ENCODE measurements at places on chromosomes 12 and 14.

DNA sequence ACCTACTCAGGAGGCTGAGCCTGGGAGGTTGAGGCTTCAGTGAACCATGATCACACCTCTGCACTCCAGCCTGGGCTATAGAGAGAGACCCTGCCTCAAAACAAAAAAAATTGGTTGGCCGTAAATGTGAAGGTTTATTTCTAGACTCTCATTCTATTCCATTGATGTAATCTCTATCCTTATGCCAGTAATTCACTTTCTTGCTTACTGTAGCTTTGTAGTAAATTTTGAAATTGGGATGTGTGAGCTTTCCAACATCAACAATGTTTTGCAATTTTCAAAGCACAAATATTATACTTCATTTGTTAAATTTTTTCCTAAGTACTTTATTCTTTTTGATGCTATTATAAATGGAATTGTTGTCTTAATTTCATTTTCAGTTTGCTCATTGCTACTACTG, 24.6 kb downstream of the LIN52 start:
- DNase-seq = no peak

DNA sequence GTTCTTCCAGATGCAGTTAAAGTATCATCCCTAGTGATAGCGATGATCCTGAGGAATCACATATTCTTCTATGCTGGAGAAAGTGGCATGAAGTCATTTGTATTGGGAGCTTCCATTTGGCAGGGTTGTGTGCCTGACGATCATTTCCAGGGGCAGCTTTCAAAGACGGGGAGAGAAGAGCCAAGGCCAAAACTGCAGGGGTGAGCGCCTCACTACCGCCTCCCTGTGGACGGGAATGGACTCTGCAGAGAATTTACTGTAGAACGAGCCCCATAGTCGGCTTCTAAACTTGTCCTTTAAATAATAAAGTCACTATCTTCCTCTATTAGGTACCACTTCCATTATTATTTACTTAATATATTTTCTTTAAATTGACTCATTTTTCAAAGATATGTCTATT, 555.9 kb upstream of the TMEM132C start:
- DNase-seq = no peak

DNA sequence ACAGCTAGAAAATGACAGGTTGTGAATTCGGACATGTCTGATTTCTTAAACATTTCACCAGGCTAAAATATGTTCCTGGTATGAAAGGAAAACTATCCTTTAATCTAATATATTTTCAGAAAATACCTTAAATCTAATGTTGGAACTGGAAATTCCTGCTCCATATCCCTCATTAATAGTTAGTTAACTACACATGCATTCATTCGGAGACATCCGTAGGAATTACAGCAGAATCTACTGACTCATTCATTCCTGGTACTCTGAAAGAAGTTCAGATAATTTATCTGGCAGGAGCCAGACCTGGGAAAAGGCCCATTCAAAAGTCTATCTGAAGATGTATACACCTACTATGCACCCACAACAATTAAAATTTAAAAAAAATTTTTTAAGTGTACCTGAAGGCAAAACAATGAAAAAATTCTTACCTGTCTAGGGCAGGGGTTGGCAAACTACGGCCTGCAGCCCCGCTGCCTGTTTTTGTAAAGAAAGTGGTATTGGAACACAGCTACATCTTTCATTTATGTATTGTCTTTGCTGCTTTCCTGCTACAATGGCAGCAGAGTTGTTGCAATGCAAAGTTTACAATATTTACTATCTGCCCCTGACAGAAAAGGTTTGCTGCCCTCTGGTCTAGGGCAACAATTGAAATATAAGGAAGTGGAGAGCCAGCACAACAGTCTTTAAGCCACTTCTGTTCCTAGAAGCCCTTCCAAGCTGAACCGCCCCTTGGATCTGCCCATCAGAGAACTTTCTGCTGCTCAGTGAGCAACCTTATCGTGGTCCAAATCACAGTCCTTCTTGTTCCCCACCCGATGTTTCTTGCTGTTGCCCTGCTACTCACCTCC, 17.9 kb upstream of the NFYB start:
- no peak for DNase-seq

DNA sequence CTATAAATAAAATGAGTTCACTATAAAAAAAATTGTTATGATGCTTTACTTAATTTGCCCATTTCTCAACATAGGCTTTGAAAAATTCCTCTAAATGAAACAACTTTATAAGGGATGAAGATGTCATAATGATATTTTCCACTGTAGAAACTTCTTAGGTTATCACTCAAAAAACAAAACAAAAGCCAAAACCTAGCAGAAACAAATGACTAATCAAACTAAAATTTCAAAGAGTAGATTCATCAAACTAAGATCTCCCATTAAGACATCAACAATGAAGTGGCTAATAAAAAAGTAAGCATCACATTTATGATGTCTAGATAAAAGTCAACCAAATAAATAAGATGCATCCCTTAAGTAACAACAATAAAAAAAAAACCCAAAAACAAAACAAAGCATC, 36.9 kb upstream of the TTC7B start:
- no peak for DNase-seq

DNA sequence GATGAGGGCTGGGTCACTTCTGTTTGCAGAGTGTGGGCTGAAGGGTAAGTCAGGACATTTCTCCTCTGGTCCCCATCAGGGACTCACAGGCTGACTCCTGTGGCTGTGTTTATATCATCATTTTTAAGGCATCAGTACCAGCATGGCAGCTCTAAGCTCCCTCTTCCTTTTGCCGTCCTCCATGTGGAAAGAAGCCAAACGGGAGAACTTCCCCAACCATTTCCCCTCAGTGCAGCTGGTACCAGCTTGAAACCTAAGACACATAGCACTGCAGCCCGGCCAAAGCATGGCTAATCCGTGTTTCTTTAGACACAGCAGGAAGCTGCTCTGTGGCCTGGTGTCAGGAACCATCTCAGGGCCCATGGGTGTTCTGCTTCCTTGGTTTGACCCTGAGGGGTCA, 31.9 kb upstream of the ATP2A2 start:
- DNase-seq = no peak

- DNase-seq = no peak
These were observed 31.7 kb upstream of the NINJ2 start for GRCh38 chr12:694734-695503.

- no peak for DNase-seq
These were observed 138.4 kb downstream of the SEC23A start for GRCh38 chr14:38964630-38965029.

- DNase-seq = no peak
These were observed 3.0 kb downstream of the HSP90B1 start for GRCh38 chr12:103933237-103933636.

DNA sequence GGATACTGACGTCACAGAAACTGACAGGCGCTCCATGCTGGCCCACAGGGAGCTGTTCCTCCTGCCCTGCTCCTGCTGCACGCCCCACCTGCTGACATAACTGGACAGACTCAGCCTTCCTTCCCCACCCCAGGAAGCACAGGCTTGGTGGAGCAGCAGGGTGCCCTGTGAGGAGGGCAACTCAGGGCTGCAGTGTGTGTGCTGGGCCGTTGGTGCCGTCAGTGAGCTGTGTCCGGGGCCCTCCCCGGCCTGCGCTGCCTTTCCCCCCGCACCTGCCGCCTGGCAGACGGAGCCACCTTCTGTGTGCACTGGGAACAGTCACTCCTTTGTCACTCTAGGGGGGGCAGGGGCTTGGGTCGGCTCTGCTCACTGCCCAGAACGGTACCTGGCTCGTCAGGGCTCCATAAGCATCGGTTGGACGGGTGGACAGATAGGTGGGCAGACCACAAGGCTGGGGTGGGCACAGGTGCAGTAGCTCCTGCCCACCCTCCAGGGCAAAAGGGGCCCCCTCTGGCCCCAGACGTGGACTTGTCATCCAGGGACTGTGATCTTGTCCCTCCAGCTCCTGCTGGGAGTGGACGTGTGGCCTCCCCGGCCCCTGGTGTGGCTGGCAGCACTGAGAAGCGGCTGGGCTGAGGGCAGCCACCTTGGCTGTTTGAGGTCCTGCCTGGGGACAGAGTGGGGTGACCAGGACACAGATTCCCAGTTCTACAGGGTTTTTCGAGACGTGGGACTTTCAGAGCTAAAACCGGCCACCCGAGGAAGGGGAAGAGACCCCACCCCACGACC, 32.8 kb downstream of the FBRSL1 start:
- no peak for DNase-seq

DNA sequence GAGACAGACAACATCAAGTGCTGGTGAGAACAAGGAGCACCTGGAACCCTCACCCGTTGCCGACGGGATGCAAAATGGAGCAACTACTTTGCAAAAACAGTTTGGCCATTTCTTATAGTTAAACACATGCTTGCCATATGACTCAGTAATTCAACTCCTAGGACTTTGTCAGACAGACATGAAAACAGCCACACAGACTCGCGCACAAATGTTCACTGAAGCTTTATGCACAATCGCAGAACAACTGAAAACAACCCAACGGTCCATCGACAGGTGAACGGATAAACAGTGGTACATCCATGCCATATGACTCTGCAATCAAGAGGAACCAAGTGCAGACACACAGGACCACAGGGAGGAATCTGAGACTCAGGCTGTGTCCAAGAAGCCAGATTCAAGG, 30.8 kb downstream of the NCOR2 start:
- DNase-seq = no peak

DNA sequence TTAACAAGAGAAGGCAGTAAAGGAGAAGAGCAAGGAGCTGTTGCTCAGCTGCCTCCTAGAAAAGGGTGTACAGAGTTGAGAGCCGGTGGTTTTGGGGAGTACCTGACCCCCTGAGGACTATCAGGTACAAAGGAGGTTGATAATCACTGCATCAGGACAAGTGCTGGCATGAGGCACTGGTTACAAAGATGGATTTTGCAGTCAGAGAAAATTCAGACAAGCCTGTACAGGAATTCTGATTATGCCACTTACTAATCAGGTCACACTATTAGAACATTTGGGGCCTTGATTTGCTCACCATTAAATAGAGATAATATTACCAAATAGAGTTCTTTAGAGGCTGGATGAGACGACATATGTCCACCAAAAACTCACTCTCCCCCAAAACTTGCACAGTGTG, 450.9 kb upstream of the TMPO start:
- DNase-seq = no peak

GRCh38 chr12:20604408-20605067, 90.6 kb upstream of the SLCO1C1 start:
- DNase-seq = no peak

DNA sequence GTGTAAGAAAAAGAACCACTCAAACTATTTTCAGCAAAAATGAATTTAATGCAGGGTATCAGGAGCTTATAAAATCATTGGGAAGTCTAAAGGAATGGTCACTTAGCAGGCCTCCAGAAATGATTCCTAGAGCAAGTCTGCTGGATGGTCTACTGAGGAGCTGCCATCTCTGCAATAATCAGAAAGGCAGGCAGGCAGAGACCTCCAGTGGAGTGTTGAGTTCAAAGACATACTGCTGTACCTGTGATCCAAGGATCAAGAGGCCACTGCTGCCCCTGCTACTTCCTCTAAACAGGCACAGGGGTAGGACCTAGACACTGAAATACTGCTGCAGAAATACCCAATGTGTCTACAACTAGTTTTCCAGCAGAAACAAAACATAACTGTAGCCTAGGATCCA, 14.5 kb upstream of the KICS2 start:
- no peak for DNase-seq

GRCh38 chr12:45260104-45260815, 44.4 kb downstream of the ANO6 start:
- DNase-seq = no peak

DNA sequence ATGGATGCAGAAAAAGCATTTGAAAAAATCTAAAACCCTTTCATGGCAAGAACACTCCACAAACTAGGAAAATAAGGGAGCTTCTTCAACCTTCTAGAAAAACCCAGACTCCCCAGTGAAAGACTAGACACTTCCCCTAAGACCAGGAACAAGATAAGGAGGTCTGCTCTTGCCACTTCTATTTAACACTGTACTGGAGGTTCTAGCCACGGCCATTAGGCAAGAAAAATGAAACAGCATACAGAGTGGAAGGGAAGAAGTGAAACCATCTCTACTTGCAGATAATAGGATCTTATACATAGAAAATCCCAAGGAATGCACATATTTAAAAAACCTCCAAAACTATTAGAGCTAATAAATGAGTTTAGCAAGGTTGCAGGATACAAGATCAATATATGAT, 42.3 kb downstream of the CHGA start:
- DNase-seq = no peak

DNA sequence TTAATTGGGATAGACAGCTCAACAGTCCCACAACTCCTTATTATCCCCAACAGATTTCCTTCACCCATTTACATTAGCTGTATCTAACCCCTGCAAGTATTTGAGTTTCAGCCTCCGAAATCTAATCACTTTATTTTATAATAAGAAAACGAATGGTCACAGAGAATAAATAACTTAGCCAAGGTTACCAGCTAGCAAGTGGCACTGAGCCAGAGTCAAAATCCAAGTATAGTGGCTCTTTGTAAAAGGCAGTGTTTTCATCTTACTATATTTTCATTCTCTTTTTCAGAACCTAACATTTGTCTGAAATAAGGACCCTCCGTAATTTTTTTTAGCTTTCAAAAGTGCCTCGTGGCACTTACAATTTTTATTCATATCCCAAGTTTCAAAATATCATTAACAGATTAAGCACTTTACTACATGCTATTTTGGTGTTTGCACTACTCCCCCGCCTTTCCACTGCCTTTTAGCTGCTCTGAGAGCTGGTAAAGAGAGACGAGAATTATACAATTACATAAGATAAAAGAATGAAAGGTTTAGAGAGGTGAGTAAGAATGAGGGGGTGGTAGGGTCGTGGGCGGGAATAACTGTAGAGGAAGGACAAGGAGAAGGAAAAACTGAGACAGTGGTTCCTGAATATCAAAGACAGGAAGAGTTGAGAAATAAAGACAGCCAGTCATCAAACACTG, 3.7 kb upstream of the USP15 start:
- no peak for DNase-seq

DNA sequence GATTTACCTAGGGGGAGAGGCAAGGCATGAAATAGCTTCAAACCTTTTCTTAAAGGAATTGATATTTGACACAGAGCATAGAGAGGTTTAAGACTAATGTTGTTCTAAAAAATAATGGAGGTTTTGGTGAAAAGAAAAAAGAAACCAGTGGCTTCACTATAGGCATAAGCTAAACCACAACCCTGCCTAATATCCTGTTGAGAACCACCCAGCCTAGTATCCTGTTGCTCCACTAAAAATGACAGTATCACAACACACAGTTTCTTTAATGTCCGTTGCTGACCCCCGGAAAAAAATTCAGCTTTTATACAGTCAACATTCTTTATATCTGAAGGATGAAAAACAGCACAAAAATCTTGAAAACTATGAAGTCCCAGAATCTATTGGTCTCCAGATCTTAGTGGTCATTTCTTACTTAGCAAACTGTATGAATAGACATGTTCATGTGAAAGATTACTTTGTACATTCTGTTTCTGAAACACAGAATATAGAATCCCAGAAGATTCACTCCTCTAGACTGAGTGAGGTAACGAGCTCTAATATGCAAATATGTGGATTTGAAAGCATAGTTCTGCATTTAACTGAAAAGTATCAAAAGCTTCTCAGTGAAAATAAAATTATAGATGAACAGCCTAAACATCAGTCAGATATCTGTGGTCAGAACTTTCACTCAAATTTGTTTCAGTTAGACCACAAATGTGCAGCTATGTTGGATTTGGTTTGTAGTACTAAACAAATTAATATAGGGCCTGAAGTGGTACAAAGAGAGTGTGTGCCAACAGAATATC, 40.5 kb downstream of the GALC start:
- no peak for DNase-seq

GRCh38 chr14:51784466-51784865, 75.9 kb upstream of the GNG2 start:
- no peak for DNase-seq

Data from NCI-H1436 (cell line).